Activated CD4-positive, CD25-positive, alpha-beta regulatory T cell (primary cell): ENCODE measurements at places on chromosomes 6 and 20.

GRCh38 chr20:31516166-31516565 lies 1.9 kb downstream of the HM13 start:
- no peak for DNase-seq

DNA sequence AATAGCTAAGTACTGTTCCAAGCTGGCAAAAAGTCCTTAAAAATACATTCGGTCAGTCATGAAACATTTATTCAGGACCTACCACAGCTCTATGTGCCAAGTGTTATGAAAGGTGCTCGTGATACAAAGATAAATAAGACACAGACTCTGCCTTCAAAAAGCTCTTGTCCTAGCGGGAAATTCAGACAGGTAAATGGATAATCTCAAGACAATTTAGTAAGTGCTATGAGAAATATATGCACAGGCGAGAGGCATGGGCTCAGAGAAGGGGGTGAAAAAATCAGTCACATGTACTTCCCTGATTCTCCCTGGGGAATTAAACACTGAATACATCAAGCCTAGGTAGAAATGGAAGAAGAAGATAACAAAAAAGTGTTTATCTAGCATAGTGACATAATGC lies 49.8 kb upstream of the HEY2 start:
- DNase-seq: no peak

DNA sequence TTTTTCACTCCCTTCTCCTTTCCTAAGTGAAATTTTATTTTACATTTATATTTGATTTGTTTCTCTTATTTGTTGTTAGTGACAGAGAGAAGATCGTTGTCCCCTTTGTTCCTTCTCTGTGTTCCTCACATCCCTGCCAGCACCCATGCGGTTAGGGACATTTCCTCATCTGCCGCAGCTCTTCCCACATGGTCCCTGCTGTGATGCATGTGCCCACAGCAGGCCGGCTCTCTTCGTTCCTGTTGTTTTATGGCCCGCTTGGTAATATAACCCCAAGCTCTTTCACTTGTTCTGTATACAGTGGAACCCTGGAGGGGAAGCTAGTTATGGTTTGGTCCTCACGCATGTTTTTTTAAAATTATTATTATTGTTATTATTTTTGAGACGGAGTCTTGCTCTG lies 23.6 kb downstream of the DTD1 start:
- no peak for DNase-seq

- DNase-seq: no peak
Observed at GRCh38 chr6:88013554-88013953, 34.1 kb upstream of the SPACA1 start.

GRCh38 chr6:12911427-12911826 lies 194.9 kb downstream of the PHACTR1 start:
- no peak for DNase-seq

DNA sequence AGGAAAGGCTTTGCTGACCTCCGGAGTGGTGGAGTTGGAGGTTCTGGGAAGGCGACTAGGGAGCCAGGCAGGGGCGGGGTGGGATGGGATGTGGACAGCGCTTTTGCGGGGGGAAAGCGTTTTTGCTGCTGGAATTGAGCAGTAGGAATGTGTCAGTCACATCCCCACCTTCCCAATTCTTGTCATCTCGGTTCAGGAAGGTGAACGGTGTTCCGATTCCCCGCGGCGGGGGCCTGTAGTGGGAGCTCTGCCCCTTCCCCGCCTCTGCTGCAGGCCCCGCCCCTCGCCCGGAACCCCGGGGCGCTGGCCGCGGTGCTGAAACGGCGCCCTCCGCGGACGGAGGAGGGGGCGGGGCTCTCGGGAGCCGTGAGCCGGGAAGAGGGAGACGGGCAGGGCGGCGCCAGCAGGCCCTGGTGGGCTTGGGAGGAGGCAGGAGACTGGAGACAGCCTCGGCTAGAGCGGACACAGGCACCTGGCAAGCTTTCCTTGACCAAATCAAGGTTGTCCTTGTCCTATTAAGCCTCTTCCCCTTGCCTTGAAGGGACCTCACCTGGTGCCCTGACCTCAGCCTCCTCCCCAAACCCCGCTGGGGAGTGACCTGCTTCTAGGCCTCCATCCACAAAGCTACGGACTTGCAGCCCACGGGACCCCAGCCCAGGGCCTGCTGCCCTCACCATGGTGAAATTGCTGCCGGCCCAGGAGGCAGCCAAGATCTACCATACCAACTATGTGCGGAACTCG lies at the start of gene LHFPL5:
LHFPL5 (plus strand) TSS at position 357 of the 741 bp plus-strand sequence; CDS start at position 676, 319 bp downstream.
- no peak for DNase-seq

GRCh38 chr6:63475707-63476106 lies 96.6 kb upstream of the LOC128125822 start:
- DNase-seq: no peak

- DNase-seq: no peak
Observed at GRCh38 chr20:49821870-49822331, 9.3 kb downstream of the SLC9A8 start.

- no peak for DNase-seq
Observed at GRCh38 chr6:14618759-14619418, 501.3 kb downstream of the CD83 start.

GRCh38 chr6:166153966-166154365 lies 13.7 kb downstream of the TBXT start:
- no peak for DNase-seq

GRCh38 chr6:109446072-109446471 lies 5.5 kb downstream of the SMPD2 start:
- no peak for DNase-seq

GRCh38 chr6:10553871-10554270 lies 32.7 kb downstream of the GCNT2 start:
- no peak for DNase-seq

DNA sequence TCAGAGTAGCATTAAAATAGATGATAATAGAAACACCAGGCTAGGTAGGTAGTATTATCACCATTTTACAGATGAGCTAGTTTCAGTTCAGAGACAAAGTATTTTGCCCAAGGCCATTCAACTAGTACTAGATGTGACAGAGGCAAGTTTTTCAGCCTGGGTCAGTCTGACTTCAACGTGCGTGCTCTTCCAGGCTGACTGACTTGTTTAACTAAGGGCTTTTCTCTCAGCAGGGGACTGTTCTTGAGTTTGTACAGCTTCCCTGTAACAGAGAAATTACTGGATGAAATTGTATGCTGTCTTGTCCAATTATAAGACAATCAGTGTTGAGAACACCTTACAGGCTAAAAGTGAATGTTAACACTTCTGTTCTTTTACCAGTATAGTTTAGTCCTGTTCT lies 333.5 kb upstream of the MAN1A1 start:
- DNase-seq: no peak

- DNase-seq: no peak
Observed at GRCh38 chr20:44256961-44257360, 9.9 kb downstream of the GDAP1L1 start.

DNA sequence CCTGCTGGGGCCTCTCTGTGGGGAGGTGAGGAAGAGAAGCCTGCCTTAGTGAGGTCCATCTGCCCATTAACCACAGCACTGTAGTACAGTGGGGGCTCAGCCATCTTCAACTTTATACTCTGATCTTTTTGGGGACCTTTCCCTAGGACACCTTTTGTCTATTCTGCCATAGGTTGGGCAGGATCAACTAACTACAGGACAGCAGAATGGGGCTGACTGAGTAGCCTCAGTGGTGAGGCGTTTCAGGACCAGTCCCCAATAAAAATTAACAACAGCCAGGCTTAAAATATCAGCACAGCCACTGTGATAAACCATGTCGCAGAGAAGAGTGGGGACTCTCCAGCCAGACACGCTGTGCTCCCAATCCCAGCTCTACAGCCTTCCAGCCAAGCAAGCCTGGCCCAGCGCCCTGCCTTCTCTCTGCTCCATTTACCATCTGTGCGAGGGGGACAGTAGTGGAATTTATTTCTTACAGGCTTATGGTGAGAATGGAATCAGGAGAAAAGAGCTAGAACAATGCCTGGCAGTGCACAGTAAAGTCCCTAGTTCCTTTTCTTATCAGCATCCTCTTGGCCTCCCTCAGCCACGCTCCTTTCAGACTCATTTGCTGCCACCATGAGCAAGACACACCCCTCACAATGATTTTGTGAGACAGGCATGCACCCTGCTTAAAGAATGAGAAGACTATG lies 75.5 kb downstream of the SLC22A23 start:
- no peak for DNase-seq

DNA sequence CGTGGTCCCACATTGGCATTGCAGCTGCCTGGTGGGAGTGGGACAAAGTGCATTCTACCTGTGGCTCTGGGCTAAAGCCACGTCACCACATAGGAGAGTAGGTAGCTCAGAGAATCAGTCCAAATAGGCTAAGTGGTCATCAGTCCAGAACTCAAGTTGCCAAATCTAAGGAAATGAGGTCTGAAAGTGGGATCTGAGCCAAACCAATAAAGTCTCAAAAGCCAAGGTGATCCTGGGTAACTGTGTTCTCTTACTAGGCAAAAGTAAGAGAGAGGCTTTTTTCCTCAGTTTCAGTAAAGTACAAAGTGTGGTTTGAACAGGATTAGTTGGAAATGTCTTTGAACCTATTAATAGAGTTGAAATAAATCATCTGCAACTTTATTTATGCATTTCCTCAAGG lies 68.6 kb upstream of the CNKSR3 start:
- no peak for DNase-seq

DNA sequence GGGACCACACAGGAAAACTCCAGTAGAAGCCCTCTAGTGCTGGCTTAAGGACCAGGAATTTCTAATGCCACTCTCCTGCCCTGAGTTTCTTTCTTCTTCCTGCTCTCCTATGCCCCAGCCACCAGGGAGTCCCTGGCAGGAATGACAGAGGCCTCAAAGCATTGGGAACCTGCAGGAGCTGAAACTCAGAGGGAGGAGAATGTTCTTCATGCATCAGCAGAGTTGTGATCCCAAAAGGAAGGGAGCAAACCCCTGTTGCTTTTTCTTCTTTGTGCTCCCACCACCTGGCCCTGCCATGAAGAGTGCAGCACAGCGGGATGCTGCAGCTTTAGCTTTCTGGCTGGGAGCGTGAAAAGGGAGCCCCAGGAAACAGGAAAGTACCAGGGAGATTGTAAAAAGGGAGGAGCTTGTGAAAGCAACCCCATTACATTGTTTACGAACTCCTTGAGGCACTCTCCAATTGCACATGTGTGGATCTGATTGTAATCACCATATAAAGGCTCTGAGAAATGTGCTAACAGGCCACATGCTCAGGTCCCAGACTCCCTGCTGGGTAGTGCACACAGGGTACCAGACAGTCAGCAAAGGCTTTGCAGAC lies 34.7 kb upstream of the FKBP1A start:
- no peak for DNase-seq
